ENCODE measurements at places on chromosomes 3 and 15.

GRCh38 chr15:35929740-35930444 is 383.9 kb upstream of the DPH6 start:
- DNase-seq = no peak

- no peak for DNase-seq
Observed at GRCh38 chr3:126753191-126754160, 49.4 kb downstream of the CHCHD6 start.

DNA sequence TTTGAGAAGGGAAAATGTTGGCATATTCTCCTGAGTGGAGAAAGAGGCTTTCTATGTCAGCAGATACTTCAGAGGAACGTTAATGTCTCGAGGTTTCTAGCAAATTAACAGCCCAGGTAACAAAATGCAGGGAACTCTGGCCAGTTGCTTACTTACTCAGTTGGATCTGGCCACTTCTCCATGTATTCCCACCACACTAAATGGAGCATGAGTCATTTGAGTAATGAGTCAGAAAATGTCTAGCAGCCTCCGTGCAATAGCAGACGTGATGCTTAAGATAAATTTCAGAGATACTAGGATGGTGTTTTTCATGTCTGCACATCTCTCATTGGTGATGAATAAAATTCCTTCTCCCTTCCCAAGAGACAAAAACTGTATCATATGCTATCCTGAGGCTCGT is 671.5 kb downstream of the FHIT start:
- no peak for DNase-seq

- no peak for DNase-seq
Observed at GRCh38 chr15:84873997-84874396, 10.5 kb upstream of the SLC28A1 start.

GRCh38 chr3:113712129-113712528 is 15.7 kb upstream of the USF3 start:
- DNase-seq = no peak

DNA sequence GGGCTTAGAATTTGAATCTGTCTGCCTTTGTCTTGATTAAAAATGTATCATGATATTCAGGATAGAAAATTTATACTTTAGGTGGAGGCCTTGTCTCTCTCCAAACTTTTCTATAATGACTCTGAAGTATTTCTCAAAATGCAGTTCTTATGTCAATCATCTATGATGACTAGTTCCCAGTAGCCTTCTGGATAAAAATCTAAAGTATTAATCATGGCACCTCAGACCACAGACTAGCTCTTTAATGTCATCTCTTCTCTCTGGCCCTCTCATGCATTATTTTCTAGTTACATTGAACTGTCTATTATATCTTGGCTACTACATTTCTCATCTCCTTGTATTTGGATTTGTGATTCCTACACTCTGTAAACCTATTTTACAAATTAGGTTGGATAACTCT is 96.9 kb downstream of the ZPLD1 start:
- DNase-seq = no peak

DNA sequence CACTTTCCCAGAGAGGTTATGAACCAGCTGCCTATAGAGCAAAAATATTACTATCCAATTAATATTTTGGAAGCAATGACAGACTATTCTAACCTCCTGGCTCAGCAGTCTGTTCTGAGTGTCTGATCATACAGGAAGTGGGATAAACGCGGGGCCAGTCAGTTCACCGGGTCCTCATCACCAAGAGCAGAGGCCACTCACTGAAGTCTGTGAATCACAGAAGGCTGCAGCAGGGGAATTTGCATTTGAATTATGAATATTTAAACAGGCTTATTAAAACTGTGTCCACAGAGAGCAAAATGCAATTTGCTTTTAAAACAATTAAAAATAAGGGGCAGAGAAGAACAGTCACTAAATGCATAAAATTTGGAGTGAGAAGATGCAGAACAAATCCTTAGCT is 305.2 kb downstream of the MCTP2 start:
- no peak for DNase-seq

- DNase-seq = no peak
Observed at GRCh38 chr3:4716706-4717362, 223.7 kb downstream of the ITPR1 start.

- no peak for DNase-seq
Observed at GRCh38 chr3:62888180-62888579, 13.0 kb upstream of the CADPS start.

DNA sequence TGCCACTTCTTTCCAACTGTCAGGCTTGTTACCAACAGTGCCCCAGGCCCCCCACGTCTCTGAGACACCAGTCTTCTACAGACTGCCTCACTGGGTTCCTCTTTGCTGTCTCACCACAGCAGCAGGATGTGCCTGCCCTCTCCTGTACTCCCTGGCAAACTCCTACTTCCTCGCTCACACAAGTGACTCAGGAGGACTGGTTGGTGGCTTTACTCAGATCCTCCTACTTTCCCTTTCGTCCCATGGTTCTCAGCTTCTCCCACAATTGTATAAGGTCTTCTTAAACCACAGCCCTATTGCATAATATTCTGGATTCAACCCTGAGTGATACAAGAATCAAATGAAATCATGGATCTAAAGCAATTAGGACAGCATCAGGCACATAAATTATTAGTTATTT is 246.6 kb upstream of the PROK2 start:
- no peak for DNase-seq

DNA sequence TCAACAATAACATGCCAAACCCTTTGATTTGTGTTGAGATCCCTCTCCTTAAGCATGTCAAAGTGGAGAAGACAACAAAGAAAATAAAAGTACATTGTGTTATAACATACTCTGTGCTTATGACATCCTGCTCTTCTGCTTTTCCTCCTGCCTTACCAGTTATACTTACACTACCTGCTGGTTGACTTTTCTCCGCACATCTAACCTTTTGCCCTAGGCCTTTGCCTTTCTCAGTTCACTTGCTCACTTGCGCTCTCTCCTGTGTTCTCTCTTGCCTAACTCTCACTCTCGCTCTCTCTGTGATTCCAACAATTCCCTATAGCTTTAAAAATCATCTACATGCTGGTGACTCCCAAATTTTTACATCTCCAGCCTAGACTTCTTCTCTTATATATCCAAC is 5.7 kb downstream of the DNAH12 start:
- no peak for DNase-seq

DNA sequence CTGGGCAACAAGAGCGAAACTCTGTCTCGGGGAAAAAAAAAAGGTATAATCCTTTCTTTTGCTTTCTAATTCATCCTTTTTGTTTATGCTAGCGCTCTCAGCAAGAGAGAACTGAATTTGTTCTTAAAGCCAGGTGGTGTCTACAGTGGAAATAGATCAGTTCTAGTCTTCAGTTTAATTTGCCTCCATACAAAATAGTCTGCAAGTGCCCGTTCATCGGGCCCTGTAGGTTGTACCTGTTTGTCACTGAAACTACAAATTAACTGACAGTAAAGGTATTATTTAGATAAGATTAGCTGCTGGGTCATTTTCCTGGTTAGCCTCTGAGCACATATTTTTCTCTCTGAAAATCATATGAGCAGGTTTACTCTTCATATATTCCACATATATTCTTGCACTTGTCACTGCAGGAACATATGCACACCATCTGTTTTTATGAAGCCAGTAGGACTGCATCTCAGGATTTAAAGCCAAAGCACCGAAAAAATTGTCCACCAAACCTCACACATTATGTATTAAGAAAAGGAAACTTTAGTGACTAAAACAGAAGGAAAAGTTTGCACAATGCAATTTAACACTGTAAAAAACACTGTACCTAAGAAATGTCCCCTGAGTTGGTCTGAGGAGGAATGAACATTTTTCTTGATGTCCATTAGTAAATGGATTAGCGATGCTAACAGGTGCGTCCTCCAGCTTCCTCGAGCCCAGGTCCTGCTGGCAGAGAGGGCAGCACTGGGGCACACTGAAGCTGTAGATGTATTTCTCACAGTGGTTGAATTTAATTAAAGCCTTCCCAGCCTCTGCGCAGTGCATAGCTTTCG is 437 bp downstream of the MKRN2OS start:
- DNase-seq = no peak

- no peak for DNase-seq
Observed at GRCh38 chr15:93131485-93132095, 42.6 kb upstream of the RGMA start.

DNA sequence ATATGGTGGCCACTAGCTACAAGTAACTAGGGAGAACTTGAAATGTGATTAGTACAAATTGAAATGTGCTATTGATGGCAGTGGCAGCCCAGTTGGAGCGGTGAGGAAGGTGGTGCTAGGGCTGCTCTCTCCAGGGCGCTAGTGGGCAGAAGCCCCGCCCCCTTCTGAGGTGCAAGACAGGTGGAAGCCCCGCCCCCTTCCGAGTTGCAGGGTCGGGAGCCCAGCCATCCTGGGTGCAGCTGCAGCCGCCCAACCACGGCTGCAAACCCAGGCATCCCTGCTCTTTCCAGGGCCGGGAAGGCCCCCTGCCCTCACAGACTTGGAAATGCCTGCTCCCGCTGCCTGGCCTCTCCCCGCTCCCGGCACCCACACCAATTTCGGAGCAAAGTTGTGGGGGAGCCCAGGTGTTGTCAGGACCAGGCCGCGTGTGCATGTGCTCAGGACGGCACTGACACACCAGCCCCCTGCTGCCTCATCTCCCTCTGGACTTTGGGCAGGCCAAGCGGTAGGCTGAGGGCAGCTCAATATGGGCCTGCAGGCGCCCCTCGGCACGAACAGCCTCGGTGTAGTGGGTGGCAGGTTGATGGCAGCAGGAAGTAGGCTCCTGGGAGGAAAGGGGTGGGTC is 10.0 kb downstream of the ATR start:
- no peak for DNase-seq

- no peak for DNase-seq
Observed at GRCh38 chr3:22308871-22309270, 557.9 kb upstream of the ZNF385D start.

GRCh38 chr3:45608885-45609284 is 14.3 kb downstream of the LIMD1 start:
- DNase-seq = no peak

DNA sequence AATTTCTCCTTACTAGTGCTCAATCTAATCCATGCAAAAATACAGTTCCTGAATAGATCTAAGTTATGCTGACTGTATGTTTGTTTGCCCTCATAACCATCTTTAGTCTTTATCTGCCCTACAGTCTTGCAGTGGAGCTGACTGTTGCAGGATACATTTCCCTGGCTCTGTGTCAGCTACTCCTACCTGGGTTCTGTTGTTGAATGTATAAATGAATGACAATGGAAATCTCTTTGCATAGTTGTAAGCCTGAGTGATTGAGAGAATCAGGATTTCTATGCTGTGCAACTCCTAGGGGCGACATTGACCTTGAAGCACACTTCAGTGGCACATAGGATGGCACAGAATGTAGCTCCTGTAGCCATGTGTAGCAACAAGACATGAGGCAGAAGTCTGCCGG is 16.0 kb upstream of the ZBBX start:
- no peak for DNase-seq

DNA sequence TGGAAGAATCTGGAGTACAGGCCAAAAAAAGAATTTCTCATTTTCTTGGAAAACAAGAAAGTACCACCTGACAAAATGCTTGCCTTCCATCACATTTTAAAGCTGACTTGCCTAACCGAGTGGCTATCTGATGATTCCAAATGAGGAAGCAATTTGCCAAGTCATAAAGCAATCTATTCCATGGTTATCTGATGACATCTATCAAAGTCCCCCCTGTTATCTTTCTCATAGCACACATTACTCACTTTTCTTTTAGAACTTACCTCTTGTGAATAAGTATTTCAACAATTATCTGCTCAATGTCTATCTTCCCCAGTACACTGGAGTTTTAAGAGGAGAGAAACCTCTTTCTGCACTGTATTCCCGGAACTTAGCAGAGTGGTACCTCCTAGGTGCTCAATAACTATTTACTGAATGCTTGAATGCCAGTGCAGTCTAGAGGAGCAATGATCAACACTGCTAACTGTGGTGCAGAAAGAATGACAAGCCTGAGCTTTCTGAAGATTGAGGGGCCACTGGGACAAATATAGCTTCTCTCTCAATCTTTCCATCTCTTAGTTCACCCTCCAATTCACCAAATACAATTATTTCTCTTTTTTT is 186.3 kb upstream of the ATP11B start:
- DNase-seq = no peak

All from activated CD8-positive, alpha-beta memory T cell treated with anti-CD3 and anti-CD28 coated beads, Interleukin-2, amount 10 ng/mL, durations not matched to agents 7 days and 5 days (primary cell).